ENCODE measurements at places on chromosomes 7 and 10.
A peak's percentile ranks its signal among the peaks of the same experiment; 100 is the strongest.

- no peak for DNase-seq
These were observed 219.1 kb downstream of the EMX2 start for GRCh38 chr10:117761695-117762094.

DNA sequence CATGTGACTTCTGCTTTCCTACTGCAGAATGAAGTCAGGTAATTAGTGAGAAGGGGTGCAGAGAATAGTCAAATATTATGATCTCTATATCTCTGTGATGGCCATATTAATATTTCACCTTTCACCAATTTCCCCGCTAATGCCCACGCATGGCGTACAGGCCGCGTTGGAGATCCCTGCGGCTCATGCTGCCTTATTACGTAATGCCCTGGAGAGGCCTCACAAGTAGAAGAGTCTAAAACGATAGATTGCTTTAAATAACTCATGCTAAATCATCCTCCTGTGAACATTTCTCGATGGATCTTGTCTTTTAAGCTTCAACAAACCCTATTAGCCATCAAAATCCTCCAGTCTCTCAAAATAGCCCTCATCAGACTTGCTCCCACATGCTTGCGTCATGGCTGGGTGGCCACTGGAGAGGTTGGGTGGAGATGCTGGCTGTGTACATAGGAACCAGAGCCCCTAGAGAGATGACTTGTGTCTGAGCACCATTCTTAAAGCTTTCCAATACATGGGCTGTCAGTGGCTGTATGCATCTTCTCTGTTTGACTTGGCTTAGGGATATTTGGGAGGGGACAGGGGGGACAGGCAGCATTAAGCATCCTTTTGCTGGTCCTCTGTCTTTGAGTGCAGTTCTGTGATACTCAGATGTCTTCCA lies 79.5 kb upstream of the INSYN2A start:
- DNase-seq, result no peak

- DNase-seq, result no peak
These were observed 336.8 kb downstream of the DNAJB6 start for GRCh38 chr7:157673573-157673972.

DNA sequence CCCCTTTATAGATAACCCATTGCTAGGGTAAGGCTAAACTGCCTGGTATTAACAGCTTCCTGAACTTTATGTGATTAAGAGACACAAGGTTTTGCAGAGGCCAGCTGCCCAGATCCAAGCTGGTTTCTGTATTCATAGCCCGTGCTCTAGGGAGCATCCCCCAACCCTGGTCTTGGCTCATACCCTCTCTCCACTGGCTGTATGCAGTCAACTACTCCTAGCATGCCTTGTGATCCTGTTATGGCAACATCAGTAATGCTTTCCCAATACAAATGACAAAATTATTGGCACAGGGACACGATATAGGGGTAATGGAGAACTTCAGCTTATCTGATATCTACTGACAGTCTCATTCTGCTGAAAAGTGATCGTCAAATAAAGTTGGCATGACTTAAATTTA lies 202.8 kb upstream of the MKLN1 start:
- no peak for DNase-seq

DNA sequence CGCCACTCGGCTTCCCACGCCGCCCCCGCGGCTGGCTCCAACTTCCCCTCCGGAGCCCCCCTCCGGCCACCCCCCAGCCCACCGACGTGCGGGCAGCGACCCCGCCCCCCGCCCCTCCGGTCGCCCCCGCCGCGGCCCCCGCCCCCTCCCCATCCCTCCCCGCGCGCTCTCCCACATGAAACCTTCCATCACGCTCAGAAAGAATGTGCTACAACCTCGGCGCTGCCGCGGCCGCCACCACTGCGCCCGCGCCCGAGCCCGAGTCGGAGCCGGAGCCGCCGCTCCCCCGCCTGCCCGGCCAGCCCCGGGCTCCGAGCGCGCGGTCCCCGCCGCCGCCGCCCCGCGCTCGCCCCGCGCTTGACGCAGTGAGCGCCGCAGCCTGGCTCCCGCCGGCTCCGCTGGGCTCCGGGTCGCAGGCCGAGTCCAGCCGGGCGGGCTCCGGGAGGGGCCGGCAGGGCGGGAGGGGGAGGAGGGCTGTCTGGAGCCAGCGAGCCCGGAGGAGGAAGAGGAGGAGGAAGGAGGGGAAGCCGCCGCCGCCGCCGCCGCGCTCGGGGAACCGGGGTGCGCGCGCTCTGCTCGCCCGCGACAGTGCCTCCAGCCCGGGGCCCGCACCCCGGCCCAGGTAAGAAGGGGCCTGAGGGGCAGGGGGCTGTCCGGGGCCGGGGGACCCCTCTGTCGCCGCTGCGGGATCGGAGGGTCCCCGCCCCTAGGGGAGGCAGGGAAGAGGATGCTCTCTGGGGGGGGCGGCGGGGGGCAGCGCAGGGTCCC lies 4.3 kb upstream of the ELFN1 start:
- peak; percentile 27 for DNase-seq

GRCh38 chr10:70355051-70356021 lies 27.1 kb downstream of the LRRC20 start:
- no peak for DNase-seq

DNA sequence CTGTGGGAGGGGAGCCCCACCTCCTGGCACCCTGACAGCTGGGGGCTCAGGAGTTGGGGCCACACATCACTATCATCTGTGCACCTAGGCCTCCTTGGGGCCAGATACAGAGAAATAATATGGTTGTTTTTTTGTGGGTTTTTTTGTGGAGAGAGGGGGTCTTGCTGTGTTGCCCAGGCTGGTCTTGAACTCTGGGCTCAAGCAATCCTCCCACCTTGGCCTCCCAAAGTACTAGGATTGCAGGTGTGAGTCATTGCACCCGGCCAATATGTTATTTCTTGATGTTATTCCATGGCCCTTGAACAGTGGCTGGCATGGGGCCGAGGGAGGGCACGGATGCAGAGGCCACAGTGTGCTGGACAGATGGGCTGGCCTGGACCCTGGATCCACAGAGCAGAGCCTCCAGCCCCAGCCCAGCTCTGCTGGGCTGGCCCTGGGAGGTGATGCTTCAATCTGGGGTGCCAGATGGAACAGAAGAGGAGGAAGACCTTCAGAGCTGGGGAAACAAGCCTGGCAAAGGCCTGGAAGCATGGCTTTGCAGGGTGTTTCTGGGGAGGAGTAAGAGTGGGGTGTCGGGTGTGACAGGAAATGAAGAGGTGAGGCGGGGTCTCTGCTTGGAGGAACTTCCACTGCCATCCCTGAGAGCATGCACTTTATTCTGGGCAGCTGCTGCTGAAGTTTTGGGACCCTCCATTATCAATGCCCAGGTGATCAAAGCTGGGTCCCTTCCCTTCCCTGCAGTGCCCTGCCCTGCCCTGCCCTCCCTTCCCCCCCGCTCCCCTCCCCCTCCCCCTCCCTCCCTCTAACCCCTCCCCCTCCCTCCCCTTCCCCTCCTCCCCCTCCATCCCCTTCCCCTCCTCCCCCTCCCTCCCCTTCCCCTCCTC lies 3.7 kb upstream of the FZD9 start:
- no peak for DNase-seq

DNA sequence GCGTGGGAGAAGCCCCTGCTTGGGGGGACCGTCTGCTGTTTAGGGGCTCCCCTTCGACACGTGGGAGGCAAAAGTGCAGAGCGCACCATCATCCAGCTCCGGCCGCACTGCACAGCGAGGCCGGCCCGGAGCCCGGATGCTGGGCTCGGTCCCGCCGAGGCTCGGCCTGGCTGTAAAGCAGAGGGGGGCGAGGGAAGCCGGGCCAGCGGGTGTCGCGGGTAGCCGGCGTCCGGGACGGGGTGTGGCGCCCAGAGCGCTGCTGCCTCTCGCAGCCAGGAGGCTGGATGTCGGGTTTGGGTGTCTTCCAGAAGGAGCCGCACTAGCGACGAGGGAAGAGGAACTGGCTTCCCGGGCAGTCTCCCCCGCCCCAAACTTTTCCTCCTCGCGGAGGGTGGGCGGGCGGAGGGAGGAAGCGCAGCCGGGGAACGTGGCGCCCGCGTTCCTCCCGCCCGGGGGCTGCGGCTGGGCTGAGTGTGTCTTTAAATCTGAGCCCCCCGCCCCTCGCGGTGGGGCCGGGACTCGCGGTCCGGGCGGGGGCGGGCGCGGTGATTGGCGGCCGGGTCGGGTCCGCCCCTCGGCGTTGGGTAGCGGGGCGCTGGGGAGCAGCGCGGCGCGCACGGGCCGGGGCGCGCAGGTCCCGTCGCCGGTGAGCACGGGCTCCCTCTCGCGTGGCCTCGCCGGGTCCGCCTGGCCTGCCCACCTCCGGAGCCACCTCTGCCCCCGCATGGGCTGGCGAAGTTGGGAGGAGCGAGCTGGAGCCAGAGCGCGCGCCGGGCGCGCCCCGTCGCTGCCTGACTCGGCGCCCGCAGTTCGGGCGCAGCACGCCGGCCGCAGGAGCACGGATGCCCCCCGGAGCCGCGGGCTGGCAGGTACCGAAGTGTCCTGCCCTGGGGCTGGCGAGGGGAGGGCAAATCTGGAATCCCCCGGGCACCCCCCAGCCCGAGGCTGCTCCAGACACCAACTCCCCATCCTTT lies at the start of gene PALD1:
Gene PALD1, plus strand, starts transcription at position 577 of the 974 bp plus-strand sequence. CDS start 47,185 bp downstream, outside the sequence.
- DNase-seq, result no peak

DNA sequence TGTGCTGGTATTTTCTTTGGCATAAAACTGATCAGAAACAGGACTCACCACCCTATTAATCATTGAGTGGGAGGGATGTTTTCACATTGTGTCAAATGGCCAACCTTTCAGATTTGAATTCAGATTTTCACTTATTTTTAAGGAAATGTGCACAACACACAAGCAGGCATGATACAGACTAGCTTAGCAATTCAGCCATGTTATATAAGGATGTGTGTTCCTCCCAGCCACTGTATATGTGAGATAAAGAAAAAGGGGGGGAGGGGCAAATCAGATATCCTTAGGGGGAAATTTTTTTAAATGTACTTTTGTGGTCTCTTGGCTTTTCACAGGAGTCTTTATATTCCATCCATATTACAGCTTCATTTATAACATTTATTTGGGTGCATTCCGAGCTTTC lies 3.1 kb downstream of the GAD2 start:
- DNase-seq, result no peak

GRCh38 chr10:46040004-46040403 lies 6.1 kb downstream of the MSMB start:
- no peak for DNase-seq

DNA sequence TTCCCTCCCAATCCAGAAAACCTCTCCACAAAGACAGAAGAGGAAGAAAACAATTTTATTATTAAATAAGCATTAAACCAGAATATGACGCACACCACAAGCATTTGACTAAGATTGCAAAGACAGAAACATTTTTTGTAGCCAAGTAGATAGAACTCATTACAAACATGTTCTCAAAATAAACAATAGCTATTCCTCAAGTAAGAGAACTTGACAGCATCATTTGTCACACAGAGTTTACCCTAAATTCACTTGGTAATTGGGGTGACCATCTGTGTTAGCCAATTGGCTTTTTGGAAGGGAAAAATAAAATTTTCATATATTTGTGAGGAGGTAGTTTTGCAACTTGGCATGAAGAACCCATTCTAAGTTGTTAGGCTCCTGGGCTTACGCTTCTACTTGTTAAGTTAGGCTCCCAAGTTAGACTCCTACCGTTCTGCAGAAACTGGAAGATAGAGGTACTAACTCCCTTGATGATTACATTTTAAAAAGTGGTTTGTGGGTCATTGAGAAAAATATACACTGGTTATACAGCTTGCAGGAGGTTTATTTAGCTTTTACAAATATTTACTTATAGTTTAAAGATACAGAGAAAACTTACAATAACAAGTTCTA lies 618.6 kb upstream of the CNTNAP2 start:
- no peak for DNase-seq

GRCh38 chr7:88268858-88269257 lies 37.8 kb downstream of the STEAP4 start:
- DNase-seq, result no peak

DNA sequence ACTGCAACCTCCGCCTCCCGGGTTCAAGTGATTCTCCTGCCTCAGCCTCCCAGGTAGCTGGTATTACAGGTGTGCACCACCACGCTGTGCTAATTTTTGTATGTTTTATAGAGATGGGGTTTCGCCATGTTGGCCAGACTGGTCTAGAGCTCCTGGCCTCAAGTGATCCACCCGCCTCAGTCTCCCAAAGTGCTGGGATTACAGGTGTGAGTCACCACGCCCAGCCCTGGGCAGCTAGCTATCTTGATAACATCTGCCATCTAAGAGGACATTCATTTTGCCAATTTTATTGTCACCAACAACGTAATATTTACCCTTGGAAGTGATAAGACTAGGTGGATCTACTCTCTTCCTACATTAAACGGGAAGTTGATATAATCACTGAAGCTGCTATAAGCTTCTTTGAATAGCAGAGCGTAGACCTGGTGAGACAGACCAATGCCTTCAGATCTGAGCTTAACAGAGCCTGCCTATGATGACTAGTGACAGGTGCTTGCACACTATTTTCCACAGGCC lies 39.7 kb upstream of the SLC35B4 start:
- DNase-seq, result no peak

GRCh38 chr7:75727881-75728593 lies 10.7 kb downstream of the HIP1 start:
- peak; percentile 56 for DNase-seq

DNA sequence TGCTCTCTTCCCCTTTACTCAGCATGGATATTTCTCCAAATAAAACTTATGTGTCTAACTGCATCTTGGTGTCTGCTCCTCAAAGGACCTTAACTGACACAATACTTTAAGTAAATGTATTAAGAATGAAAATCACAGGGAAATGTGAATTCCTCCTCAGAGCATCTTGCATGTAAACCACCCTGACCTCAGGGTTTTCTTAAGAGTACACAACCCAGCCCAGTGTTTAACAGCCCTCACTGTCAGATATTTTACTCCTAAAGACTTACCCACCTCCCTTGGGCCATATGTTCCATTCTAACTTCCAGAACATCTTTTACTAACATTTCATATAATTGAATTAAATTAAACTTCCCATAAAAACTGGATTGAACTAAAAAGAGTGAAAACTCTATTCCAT lies 315.3 kb downstream of the HPSE2 start:
- DNase-seq, result no peak

GRCh38 chr10:310976-311639 lies 175.9 kb downstream of the ZMYND11 start:
- no peak for DNase-seq

- no peak for DNase-seq
These were observed 29.8 kb upstream of the CDC14C start for GRCh38 chr7:48894574-48894973.

DNA sequence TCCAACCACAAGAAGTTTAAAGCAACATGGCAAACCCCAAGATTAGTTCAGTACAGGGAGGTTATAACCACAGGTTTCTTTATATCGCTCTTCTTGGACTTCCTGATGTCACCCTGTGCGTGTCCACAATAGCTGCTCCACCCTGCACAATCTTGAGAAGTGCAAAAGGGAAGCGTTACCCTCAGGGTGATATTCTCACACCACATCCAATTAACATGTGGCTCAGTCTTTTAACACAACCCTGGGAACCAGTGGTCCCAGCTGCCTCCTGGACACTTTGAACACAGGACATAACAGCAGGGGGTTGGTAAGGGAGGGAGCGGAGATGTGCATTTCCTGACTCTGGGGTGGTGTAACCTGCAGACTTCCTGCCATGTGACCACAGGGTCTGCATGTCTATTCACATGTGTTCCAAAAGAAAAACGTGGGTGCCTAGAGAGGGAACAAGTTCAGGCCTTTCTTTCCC lies 64.6 kb downstream of the GSAP start:
- no peak for DNase-seq

- no peak for DNase-seq
These were observed 2.7 kb upstream of the PWWP2B start for GRCh38 chr10:132394201-132394811.
